ENCODE measurements at places on chromosomes 2 and 18. TPM values are rescaled to one million over a fixed set of nuclear protein-coding genes. Genes with fewer than 3 reads are reported as not detected.

GRCh38 chr18:31176531-31176930, 13.9 kb upstream of the DSC1 start:
- DNase-seq, result no peak

GRCh38 chr2:174675615-174676014, 78.0 kb upstream of the WIPF1 start:
- DNase-seq, result no peak

The TRPM8 gene
- not detected for total RNA-seq

DNA sequence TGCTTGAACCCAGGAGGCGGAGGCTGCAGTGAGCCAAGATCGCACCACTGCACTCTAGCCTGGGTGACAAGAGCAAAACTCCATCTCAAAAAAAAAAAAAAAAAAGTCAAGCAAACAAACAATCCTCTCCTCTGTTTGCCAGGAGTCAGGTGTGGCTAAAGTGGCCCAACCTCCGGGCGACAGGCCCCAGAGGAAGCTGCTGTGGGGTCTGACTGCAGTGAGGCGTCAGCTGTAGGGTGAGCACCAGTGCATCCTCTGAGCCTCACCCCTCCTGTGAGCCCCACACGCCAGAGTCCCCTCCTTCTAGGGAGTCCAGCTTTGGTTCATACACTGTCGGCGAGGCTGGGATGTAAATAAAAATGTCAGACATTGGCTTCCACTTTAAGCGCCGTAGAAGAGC, 76.5 kb upstream of the HS6ST1 start:
- no peak for DNase-seq

DNA sequence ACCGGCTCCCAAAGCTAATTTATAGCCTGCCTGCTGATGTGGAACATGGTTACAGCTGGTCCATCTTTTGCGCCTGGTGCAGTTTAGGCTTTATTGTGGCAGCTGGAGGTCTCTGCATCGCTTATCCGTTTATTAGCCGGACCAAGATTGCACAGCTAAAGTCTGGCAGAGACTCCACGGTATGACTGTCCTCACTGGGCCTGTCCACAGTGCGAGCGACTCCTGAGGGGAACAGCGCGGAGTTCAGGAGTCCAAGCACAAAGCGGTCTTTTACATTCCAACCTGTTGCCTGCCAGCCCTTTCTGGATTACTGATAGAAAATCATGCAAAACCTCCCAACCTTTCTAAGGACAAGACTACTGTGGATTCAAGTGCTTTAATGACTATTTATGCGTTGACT, 51.4 kb downstream of the TMEM178A start:
- no peak for DNase-seq

DNA sequence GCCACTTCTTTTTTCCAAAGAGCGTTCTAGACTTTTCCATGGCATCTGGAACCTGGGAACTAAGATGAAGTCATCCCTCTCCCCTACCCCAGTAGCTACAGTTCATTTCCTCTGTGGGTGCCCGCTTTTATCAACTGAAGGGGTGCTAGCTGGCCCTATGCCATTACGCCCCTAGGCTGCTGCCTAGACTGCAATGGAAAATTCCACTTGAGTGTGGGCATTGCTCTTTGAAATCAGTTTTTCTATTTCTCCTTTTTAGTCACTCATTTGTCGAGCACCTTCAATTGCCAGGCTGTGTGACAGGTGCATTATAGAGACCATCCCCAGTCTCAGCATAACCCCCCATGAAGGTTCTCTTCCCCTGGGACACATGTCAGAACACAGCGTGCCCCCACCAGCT, 7.3 kb downstream of the TEX51 start:
- no peak for DNase-seq

The LCT gene
- total RNA-seq, result 0.32 TPM

DNA sequence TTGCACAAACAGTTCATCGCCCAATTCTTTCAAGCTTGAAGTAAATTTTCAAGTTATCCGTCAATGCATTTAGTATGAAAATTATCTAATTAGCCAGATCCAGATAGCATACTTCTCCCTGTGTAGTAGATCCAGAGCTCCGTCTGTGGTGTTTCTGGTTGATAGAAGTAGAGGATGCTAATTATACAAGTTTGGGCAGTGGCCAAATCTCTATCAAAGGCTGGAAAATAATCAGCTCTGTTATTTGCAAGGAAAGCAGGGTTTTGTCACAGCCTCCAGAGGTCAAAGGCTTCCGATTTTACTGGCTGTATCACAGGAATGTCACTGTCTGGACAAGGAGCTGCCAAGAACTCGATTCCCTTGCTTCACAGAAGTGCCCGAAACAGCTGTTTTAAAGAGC, 28.6 kb downstream of the LRRC30 start:
- no peak for DNase-seq

DNA sequence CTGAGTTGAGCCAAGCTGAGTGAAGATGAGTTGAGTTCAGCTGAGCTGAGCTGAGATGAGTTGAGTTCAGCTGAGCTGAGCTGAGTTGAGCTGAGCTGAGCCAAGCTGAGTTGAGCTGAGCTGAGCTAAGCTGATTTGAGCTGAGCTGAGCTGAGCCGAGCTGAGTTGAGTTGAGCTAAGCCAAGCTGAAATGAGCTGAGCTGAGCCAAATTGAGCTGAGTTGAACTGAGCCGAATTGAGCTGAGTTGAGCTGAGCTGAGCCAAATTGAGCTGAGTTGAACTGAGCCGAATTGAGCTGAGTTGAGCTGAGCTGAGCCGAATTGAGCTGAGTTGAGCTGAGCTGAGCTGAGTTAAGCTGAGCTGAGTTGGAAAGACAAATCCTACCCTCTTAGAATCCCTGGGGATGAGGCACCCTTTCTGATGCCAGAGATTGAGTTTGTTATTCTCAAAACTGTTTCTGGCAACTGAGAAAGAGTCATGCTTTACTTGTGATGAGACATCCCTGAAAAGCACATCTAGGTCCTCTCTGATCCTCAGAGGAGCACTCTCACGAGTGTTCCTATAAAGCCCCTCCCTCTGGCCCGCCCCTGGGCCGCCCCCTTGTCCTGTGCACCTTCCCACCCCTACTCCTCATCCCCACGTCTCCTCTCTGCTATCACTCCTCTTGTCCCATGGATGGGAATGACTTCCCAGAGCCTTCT, 116.5 kb downstream of the MCFD2 start:
- DNase-seq, result no peak

DNA sequence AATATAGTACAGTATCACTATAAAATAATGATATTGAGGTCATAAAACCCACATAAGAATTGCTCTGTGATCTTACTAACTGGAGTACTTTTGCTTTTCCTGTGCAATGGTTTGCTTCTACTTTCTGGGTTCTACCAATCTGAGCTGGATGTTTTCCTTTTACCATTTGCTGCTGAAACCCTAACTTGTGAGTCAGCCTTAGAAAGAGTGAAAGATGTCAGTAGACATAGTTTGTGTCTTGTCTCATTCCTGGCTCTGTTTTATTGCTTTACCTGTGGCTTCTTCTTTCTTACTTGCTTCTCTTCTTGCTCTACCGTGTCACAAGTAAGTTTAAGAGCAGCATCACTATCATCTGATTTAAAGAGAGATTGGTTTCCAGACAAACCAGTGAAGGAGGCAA, 61.0 kb downstream of the MBD2 start:
- no peak for DNase-seq
